T47D (cell line): ENCODE measurements at places on chromosomes 6 and 20.

DNA sequence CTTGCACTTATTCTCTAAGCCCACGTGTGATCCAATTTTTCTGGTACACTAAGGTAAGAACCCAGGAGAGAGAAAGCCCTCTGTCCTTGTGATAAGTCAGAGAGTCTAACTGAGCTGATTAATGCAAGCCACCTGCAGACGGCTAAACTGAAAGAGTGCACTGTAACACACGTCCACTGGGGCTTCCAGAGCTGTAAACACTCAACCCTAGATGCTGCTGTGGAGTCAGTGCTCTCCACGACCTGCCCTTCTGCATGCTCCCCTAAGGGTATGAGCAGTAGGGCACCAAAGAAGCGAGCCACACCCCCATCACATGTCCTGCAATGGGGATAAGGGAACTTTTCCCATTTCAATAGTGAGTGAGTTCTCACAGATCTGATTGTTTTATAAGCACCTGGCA is 55.7 kb downstream of the TXLNB start:
- DNase-seq: no peak

DNA sequence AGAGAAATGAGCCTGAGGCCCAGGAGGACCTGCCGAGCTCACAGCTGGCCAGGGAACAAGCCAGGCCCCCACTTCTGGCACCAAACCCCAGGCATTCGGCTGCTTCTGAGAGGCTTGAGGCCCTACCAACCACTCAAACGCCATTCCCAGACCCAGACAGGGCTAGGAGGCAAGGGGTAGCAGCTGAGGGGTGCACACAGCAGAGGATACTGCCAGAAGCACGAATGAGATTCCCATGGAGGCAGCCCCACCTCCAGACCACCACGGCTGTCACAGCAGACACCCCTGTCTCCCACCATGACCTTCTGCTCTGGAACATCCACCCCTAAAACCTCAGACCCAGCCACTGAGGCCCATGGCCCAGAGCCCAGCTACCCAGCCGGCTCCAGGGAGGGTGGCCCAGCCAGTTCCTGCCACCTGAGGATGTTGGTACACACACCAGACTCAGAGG is 36.1 kb downstream of the NTSR1 start:
- DNase-seq: no peak

GRCh38 chr6:67127041-67127440 is 1420.0 kb upstream of the EYS start:
- DNase-seq: no peak

GRCh38 chr6:24240380-24240928 is 114.4 kb downstream of the NRSN1 start:
- DNase-seq: no peak

GRCh38 chr20:57369596-57369995 is 18.5 kb downstream of the RAE1 start:
- no peak for DNase-seq

- DNase-seq: no peak
Observed at GRCh38 chr6:30682143-30683117, 4.0 kb downstream of the PPP1R18 start.

DNA sequence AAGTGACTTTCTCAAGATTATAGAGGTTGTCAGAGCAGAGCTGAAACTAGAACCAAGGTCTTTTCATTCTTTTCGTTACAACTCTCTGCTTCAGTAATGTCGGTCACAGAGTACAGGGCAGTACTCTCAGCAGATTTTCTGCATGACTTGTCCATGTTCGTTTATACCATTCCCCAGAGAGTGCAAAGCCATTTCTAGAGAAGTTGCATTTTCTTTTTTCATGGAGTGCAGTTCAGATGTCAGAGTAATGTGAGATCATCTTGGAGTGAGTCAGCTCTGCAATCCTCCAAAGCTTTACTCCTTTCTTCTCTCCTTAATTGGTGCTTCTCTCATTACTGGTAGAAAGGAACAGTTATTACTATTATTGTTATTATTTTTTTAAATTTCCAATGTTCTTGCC is 115.6 kb upstream of the B3GAT2 start:
- no peak for DNase-seq

DNA sequence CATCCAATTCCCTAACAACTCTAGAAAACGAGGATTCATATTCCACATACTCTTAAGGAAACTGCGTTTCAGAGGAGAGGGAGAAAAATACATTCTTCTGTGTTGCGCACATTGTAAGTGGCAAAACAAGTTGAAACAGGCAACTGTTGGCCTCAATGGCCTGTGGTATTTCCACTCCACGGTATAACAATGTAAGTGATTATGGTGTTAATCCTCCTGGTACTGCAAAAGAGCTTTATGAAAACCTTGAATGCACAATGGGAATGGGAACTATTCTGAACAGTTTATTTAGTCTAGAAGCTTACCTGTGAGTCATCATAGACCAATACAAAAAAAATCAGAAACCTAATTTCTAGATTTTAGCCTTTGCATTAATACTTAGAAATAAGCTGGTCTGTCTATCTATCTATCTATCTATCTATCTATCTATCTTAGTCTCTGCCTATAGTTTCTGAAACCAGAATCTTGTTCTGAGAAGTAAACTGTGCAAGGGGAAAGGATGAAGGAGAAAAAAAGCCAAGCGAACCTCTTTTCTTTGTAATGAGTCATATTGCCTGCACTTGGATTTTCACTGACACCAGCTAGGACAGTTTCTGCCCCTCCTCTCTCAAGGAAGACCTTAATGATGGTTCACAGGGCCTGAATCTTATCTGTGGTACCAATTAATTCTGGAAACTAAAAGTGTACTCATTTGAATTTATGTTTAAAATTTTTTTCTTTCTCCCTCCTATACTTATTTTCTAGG is 101.5 kb downstream of the RNF144B start:
- no peak for DNase-seq

- no peak for DNase-seq
Observed at GRCh38 chr20:34415079-34415478, 52.0 kb downstream of the ITCH start.

- DNase-seq: no peak
Observed at GRCh38 chr6:80226151-80226550, 119.7 kb downstream of the BCKDHB start.

DNA sequence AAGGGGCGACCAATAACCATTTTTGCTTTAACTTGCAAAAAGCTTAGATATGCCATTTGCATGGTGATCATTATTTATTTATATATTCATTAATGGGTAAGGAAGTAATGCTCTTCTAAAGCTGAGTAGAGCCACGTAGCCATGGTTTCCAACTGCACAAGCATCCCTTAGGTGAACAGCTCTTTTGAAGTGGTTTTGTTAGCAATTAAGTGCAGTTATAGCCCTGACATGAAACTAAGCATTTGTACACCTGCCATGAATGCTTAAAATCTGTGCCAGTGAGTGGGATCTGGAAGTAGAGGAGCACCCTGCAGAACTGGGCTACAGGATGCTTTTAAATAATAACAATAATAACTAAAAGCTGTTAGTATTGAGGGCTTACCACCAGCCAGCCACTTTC is 19.1 kb downstream of the TRAF3IP2 start:
- DNase-seq: no peak

GRCh38 chr6:2008383-2008976 is 236.9 kb downstream of the GMDS start:
- DNase-seq: no peak

GRCh38 chr20:58271606-58272351 is 37.7 kb upstream of the RAB22A start:
- no peak for DNase-seq

- no peak for DNase-seq
Observed at GRCh38 chr6:143276436-143276835, 174.1 kb downstream of the ADAT2 start.

GRCh38 chr6:46453741-46454316 is 37.4 kb downstream of the RCAN2 start:
- no peak for DNase-seq

DNA sequence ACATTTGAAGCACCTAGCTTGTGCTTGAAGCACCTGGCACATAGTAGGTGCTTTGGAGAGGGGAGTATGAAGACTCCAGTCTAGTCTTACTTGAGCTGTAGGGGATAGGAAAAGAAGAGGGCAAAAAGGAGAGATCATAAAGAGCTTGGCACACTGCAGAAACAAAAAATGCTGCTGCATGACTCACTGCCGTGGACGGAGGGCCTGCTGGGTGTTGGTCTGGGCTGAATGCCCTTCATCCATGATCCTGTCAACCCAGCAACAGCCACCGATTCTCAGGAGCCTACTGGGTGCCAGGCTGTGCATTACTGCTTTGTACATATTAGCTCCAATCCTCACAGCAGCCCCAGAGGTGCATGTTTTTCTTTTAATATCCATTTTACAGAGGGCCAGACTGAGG is 6.0 kb downstream of the PDYN start:
- DNase-seq: no peak

DNA sequence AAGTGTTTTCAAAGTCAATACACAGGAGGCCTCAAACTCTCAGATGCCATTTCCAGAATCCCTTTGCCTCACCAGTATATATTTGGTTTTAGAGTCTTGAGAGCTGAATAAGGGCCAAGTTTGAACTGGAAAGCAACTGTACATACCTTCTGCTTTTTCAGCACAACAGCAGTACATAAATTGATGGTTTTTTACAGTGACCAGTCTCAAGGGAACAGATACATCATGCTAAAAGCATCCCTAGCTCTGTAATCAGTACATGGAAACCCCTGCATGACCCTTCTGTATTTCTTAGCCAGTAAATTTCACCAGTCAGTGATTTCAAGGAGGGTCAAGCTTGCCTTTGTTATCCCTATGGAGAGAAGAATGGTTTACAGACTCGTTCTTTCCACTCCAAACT is 40.6 kb upstream of the ECHDC1 start:
- no peak for DNase-seq

- DNase-seq: peak; percentile 69
Observed at GRCh38 chr6:107459283-107460082, at the start of gene PDSS2. Gene PDSS2, minus strand, starts transcription at chr6:107459564. Its CDS starts 279 bp downstream, at chr6:107459285.

DNA sequence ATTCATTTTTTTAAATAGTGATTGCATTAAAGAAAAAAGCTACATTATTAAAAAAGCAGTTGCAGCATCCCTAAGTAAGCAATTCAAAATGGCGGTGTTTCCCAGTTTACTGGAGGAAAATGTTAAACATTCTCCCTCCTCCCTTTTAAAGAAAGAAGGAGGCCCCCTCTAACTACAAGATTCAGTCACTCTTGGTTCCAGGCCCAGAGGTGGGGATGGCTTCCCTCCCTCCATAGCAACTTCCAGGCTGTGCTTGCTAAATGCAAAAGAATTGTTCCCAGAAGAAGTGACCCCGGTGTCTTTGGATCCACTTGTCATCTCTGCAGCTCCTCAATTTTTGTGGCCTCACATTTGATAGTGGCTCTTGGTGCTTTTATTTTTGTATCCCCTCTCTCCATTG is 165.9 kb downstream of the SOBP start:
- no peak for DNase-seq

DNA sequence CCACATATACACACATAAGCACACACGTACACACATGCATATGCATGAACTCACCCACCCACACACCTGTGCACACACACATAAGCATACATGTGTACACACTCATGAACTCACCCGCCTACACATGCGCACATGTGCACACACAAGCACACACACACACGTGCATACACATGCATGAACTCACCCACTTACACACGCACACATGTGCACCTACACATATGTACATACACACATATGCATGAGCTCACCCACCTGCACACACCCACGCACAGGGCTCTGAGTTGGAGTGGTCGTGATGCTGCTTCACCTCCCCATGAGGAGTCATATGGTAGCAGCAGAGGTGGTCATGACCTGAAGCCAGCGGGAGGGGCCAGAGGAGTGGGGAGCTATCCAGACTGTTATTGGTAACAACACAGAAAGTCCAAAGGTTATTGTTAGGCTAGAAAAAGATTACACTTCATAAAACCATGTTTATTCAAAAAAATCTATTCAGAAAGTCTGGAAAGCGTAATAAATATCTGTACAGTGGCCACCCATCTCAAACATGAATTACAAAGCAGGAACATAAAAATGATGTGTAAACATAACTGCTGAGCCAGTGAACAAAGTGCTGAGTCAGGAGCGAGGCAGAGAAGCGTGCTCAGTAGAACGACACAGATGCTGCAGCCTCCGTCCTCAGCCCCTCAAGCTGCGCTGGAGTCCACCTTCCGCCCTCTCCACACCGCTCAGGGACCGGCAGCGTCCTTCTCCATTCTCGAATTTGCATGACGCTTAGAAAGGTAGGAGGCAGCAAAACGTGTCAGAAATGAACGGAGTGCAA is 26.4 kb upstream of the MPC1 start:
- DNase-seq: no peak

GRCh38 chr6:137863091-137863797 is 3.8 kb upstream of the TNFAIP3 start:
- no peak for DNase-seq

GRCh38 chr6:165571721-165572132 is 91.3 kb downstream of the PDE10A start:
- DNase-seq: no peak

DNA sequence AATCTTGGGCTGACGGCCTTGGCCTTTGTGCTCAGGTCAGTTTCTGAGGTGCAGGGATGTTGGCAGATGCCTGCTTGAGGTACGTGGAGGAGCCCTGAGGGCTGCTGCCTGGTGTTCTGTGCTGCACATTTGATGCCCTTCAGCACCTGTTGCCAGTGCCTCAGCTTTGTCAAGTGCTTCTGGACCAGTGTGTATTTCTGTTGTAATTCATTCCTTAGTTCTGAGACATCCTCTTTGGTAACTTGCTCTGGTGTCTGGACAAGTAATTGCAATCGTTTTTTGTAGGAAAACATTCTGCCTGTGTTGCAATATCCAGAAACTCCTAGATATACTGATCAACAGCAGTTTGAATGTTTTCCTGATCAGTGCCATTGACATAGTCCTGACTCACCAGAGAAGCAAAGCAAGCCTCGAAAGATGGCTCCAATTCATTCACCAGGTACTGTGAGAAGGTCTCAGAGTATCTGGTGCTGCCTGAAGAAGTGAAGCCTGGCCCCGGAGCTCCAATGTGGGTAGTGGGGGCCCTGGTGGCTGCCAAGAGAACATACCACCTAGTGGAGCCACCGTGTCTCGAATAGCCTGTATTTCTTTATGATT is 26.7 kb downstream of the ZNF337 start:
- no peak for DNase-seq

- no peak for DNase-seq
Observed at GRCh38 chr6:137750297-137750696, 116.8 kb upstream of the TNFAIP3 start.

- no peak for DNase-seq
Observed at GRCh38 chr6:64224819-64225218, 589.2 kb downstream of the PHF3 start.

GRCh38 chr6:30591008-30591407 is 19.8 kb downstream of the ABCF1 start:
- DNase-seq: peak; percentile 94

GRCh38 chr6:16921399-16922110 is 160.3 kb upstream of the ATXN1 start:
- DNase-seq: no peak

DNA sequence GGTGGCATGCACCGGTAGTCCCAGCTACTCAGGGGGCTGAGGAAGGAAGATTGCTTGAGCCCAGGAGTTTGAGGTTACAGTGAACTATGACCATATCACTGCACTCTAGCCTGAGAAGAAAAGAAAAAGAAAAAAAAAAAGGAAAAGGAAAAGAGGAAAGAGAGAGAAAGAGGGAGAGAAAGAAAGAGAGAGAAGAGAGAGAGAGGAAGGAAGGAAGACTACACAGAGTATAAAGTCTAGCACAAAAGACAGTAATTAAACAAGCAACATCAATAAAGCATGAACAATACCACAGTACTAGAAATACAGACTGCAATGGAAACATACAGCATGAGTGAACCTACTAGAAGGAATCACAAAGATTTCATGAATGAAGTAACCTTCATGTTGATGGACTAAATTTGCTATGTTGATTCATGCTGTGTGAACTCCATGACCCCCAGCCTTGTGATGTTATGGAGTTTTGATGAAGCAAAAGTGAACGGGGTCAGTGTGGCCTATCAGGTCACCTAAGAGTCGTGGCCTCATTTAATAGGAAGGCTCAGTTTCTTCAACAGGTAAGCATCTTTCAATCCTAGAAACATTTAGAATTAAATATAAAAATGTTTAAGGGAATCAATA is 57.6 kb downstream of the NUDT3 start:
- no peak for DNase-seq
